Ascending aorta (tissue), 2 donors: ENCODE measurements at places on chromosomes 7 and 10.

GRCh38 chr7:25521236-25521635, 292.9 kb upstream of the NPVF start:
- DNase-seq, result no peak
- no peak overlapping the region for H3K27ac ChIP-seq
- H3K4me3 ChIP-seq, result no peak overlapping the region
- H3K36me3 ChIP-seq, result no peaks in the 10 kb centered on the region
- H3K4me1 ChIP-seq, result no peaks in the 10 kb centered on the region

DNA sequence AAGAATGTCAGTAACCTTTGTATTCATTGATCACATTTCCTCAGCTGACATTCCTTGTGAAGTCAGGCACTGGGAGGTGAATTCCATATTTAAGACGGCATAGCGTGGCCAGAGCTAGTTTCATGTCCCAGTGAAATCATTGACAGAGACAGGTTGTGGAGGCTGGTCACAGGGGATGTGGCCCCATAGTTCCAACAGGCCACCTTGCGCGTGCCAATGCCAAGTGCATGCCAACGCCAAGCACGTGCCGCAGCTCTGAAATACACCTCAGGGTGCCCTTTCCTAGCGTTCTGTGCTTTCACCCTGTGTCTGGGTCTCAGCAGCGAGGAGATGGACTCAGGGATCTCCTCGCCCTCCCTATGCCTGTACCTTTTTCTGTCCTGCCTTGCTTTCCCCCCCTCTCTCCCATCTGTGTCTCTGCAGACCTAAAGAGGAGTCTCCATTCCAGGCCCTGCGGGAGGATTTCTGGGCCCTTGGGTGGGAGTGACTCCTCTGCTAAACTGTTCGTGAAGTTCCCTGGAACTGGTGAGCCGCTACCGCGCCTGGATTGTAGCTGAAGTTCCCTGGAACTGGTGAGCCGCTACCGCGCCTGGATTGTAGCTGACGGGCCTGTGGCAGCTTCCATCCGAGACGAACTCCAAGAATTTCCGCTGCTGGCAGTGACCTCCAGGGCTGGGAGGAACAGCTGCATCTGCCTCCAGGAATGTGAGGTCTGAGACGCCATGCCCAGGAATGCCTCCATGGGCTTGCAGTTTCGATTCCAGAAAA, 19.7 kb downstream of the AQP1 start:
- no peaks in the 10 kb centered on the region for H3K4me1 ChIP-seq
- H3K27ac ChIP-seq, result no peak overlapping the region
- DNase-seq, result peak; percentile 53
- H3K36me3 ChIP-seq, result peaks cover 14% of the 10 kb centered on the region

DNA sequence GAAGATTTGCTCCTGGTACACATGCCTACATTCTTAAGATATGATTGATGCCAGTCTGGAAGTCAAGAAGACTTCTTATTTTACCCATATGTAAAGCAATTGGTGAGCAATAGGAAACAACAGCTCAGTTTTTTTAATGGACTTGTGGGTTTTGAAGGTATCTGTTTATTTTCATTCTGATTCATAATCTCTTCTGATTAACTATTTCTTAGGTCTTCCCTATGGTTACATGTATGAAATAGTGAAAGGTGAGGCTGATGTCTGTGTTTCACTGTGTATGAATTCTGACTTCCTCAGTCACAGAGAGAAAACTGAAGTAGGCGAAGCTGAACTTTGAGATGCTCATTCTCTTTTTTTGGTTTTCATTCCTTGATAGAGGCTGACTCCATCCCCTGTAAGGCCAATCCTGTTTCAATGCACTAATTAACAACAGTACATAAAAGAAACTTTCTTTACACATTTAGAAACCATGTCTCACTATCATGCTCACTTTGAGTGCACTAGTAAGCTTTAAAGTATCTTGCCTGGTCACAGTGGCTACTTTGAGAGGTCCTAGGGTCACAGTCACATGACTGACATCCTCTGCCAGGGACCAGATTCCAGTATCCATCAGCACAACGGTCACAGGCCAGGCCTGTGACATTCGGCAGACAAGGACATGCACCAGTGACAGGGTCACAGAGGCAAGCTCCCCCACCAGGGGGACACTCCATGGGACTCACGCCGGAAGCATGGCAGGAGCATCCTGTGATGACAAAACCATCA, 59.5 kb upstream of the LAMB1 start:
- no peaks in the 10 kb centered on the region for H3K27me3 ChIP-seq
- no peaks in the 10 kb centered on the region for H3K4me1 ChIP-seq
- no peak overlapping the region for H3K4me3 ChIP-seq
- H3K36me3 ChIP-seq, result no peaks in the 10 kb centered on the region
- no peak for DNase-seq

- no peaks in the 10 kb centered on the region for H3K27me3 ChIP-seq
- H3K36me3 ChIP-seq, result no peaks in the 10 kb centered on the region
- no peak overlapping the region for H3K27ac ChIP-seq
- H3K4me3 ChIP-seq, result no peak overlapping the region
Observed at GRCh38 chr7:119270045-119270464, 1002.9 kb upstream of the KCND2 start.

DNA sequence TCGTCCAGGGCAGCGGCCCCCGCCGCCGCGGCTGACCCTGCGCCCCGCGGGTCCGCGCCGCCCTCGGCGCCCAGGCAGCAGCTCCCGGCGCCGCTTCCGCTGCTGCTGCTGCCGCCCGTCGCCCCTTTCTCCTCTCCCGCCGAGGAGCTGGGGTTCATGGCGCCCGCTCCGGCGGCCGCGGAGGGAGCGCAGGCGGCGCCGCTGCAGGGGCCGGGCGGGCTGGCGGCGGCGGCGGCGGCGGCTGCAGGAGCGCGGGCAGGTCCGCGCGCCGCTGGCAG, 286 bp downstream of the DGKI start:
- no peaks in the 10 kb centered on the region for H3K4me1 ChIP-seq
- DNase-seq, result no peak
- H3K27ac ChIP-seq, result no peak overlapping the region
- H3K36me3 ChIP-seq, result no peaks in the 10 kb centered on the region
- H3K27me3 ChIP-seq, result no peaks in the 10 kb centered on the region
- peak overlapping the region; percentile 78 for H3K4me3 ChIP-seq

DNA sequence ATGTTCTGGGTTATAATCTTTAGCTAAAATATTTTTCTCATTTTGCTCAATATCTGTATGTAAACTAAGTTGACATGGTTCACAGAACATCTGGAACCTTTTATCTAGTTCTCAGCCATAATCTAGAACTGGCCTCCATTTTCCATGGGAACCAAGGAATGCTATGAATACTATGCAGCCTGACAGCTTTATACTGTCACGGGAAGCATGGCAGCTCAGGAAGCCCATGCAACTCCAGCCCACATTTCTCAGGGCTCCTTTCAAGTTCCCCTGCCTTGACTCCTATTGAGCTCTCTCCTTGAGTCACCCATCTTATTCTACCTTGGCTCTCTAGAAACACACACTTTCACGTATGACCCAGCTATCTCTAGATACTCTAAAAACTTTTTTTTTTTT, 36.6 kb upstream of the PRKAR2B start:
- no peaks in the 10 kb centered on the region for H3K27me3 ChIP-seq
- H3K4me3 ChIP-seq, result no peak overlapping the region
- no peak overlapping the region for H3K27ac ChIP-seq
- H3K4me1 ChIP-seq, result no peaks in the 10 kb centered on the region

DNA sequence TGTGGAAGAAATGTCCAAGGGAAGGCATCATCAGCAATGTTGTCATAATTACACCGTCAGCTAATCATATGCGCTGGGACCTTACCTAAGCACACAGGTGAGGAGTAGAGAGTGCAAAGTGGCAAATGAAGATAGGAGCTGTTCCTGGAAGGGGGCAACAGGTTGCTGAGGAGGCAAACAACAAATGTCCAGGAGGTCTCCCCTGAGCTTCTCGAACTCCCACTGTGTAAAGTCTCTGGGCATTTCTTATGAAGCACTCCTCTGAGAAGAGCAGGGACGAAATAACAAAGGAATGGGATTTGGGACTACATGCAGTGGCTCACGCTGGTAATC, 152.5 kb downstream of the DOCK4 start:
- no peak overlapping the region for H3K4me3 ChIP-seq
- H3K36me3 ChIP-seq, result no peaks in the 10 kb centered on the region
- H3K27ac ChIP-seq, result no peak overlapping the region
- no peak for DNase-seq
- H3K4me1 ChIP-seq, result no peaks in the 10 kb centered on the region

DNA sequence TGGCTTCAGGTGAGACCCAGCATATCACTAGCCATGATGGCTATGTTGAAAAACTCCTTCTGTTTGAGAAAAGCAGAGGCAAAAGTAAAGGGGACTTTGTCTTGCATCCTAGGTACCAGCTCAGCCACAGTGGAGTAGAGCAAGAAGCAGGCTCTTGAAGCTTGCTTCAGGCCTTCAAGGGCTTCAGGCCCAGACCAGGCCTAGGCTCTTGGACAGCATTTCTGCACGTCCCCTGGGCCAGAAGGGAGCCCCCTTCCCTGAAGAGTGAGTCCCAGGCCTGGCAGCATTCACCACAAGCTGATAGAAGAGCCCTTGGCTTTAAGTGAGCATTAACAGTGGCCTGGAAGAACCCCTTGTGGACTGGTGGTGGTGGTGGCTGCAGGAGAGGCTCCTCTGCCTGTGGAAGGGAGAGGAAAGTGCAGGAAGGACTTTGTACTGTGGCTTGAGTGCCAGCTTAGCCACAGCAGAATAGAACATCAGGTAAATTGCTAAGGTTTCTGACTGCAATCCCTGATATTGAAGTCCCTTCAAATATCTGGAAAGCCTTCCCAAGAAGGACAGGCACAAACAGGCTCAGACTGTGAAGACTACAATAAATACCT, 28.1 kb upstream of the FAM171A1 start:
- H3K27me3 ChIP-seq, result no peaks in the 10 kb centered on the region
- no peak overlapping the region for H3K27ac ChIP-seq
- H3K4me3 ChIP-seq, result no peak overlapping the region
- no peaks in the 10 kb centered on the region for H3K4me1 ChIP-seq

- H3K4me3 ChIP-seq, result no peak overlapping the region
- peaks cover 40% of the 10 kb centered on the region for H3K36me3 ChIP-seq
- no peak overlapping the region for H3K27ac ChIP-seq
- DNase-seq, result no peak
Observed at GRCh38 chr10:132652936-132653590, 115.5 kb downstream of the INPP5A start.

DNA sequence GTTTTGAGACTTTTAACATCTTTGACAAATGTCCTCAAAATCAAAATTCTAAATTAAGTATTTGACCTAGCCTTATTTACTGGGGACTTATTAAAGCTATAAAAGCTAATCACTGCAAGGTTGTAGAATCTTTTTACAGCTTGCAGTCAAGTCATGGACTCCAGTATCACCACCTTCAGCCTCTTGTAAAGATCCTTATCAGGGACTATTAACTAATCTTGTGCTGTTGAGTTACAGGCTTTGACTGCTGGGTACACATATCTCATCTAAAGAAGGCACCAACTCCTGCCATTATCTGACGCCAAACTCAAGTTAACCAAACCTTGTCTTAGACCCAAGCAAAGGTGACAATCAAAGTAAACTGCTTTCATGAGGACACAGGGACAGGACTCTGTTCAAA, 621.0 kb upstream of the IGFBP3 start:
- no peak overlapping the region for H3K4me3 ChIP-seq
- no peak overlapping the region for H3K27ac ChIP-seq
- H3K27me3 ChIP-seq, result no peaks in the 10 kb centered on the region
- H3K4me1 ChIP-seq, result no peaks in the 10 kb centered on the region
- DNase-seq, result no peak

DNA sequence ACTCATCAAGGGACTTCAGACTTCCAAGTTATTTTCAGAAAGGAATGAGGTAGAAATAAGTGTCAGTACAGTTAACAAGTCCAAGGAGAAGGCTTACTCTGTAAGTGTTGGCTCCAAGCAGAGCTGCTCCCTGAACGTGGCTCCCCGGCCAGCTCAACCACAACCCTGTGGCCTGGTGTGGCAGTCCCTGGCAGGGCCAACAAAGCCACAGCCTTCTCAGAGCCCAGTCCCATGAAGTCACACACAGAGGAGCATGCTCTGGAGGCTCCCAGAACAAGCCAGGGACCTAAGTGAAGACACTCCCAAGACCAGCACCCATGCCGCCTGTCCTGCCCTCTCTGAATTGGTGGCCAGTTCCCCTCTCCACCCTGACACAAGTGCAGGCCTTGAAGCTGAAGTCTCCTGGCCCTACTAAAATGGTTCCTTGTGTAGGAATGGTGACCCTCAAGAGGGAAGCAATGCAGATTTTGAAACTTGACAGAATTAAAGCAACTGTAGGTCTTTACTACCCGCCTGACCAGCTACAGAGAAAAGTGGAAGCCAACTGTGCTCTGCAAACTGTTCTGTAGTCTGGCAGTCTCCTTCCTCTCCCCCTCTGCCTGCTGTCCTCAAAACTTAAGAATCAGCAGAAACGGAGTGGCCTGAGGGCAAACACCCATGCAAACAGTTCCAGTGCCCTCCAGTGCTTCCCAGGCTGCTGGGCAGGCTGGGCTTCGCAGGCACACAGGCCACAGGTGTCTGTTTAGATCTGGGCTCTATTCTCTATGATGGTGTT, 51.1 kb downstream of the NOD1 start:
- peaks cover 59% of the 10 kb centered on the region for H3K36me3 ChIP-seq
- H3K27ac ChIP-seq, result no peak overlapping the region
- H3K4me3 ChIP-seq, result no peak overlapping the region
- DNase-seq, result no peak
- peaks cover 5% of the 10 kb centered on the region for H3K4me1 ChIP-seq
- no peaks in the 10 kb centered on the region for H3K27me3 ChIP-seq

DNA sequence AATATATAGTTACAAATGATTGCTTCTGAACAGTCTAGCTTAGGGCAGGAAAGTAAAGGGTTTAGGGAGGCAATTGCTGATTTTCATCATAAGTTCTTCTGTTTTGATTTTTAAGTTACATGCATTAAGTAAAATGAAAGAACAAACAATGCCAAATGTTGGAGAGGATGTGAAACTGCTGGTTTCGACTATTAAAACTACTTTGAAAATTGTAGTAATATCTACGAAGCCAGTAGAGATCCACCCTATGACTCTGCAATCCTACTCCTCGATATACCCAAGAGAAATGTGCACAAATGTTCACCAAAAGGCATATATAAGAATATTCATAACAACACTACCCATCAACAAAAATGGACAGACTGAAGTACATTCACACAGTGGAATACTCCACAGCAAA, 24.3 kb downstream of the PDZD8 start:
- no peaks in the 10 kb centered on the region for H3K4me1 ChIP-seq
- no peaks in the 10 kb centered on the region for H3K36me3 ChIP-seq
- no peak overlapping the region for H3K27ac ChIP-seq
- H3K27me3 ChIP-seq, result no peaks in the 10 kb centered on the region

GRCh38 chr10:111762114-111762513, 421.5 kb downstream of the GPAM start:
- H3K4me1 ChIP-seq, result no peaks in the 10 kb centered on the region
- H3K36me3 ChIP-seq, result no peaks in the 10 kb centered on the region
- H3K4me3 ChIP-seq, result no peak overlapping the region
- no peak for DNase-seq
- no peak overlapping the region for H3K27ac ChIP-seq
